ENCODE measurements at places on chromosomes 7 and 10.

DNA sequence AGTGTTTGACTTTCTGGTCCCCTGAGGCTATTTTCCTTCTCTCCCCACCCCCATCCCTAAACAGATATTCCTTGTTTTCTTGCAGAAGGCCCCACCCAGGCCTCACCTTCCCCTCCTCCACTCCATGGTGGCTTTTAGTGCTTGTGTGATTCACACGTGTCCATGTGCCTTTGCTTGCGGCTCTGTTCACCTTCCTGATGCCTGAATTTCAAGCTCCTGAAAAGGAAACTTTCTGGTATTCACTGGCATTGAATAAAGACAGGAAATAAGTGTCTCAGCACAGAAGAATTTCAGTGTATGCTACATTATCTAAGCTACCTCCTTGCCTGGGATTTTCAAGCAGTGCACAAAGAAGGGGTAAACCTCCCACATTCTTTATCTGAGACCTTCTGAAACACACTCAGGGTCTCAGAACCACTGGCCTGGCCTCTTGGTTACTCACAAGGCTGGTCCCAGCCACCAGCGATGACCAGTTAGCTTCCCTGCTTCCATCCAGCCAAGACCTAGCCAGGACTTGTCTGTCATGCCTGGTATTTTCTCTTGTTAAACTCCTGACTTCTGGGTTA is 17.2 kb upstream of the UBE2H start:
- no peak for DNase-seq

- DNase-seq, result no peak
These were observed 24.8 kb downstream of the SFXN4 start for GRCh38 chr10:119140603-119141245.

GRCh38 chr7:112799448-112800120 is 9.4 kb upstream of the TMEM168 start:
- DNase-seq, result no peak

GRCh38 chr7:22712999-22713398 is 14.0 kb upstream of the IL6 start:
- DNase-seq, result no peak

DNA sequence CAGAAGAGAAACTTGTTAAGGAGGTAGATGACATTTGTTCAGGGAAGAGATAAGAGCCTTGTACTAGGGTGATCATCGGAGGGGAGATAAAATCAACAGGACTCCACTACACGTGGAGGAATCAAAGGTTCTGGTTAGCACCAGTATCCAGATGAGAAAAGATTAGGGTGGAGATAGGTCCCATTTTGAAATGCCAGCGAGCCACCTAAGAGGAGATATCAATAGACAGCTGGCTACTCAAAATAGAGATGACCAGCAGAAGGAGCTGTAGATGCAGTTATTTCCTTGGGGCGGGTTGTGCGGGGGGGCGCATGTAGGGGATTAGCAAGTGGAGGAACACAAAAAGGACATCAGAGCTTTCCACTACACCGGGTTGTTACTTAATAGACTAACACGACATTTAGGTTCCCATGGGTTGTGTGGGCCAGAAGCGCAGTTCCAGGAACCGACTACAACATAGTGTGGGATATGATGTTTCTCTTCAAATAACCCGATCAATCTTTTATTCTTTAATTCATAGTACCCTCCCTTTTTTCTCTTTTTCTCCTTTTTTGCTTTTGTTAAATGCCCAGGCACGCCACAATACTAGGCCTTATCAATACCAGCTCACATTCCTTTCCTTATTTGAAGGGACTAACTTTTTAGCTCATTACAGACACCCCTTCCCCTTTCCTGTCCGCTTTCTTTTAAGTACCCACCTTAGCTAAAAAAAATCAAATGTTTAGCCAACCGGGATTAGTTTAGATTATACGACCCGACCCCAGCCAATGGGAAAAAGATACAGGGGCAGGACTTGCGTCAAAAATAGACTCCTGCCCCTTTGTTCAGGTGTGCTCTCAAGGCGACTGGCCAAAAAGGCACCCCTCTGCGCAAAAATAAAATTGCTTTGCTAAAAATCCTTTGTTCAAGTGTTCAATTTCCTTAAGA is 2.0 kb upstream of the KIF11 start:
- peak; percentile 15 for DNase-seq

- DNase-seq, result no peak
These were observed 295.2 kb downstream of the TCF7L2 start for GRCh38 chr10:113245286-113245685.

- DNase-seq, result no peak
These were observed 50.4 kb downstream of the NEURL1 start for GRCh38 chr10:103543617-103544525.

Measured in CD4-positive, alpha-beta T cell treated with Interleukin-6 for 4 hours (primary cell).